IMR-90 (cell line): ENCODE measurements at places on chromosomes 11 and 22.

DNA sequence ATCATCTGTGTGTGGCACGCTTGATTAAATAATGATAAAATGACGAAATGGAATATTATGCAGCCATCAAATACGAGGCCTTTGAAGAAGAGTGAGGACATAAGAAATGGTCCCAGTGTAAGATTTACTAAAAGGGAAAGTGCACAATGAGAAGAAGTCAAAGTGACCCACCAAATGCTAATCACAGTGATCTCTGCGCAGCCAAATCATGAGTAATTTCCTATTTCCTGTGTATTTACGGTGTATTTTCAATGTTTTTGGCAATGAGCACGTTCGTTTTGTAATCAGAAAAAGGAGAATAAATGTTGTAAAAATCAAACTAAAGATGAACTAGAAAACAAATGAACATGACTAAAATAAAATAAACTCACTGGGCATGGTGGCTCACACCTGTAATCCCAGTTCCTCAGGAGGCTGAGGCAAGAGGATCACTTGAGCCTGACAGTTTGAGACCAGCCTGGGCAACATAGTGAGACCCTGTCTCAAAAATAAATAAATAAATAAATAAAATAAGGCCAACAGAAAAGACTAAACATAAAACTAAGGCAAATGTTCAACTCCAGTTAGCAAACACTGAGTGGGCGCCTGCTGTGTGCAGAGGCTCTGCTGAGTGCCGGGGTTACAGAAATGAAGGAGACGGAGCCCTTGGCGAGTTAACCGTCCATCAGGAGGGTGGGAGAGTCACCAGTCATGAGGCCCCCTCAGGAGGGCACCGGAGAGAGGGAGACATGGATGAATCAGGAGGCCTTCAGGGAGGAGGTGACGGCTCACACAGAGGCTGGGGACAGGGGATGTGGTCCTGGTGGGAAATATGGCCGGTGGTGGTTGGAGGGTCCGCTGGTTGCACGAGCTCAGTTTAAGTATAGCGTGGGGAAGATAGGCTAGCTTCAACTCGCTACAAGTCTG is 26.0 kb upstream of the CBX7 start:
- peak; percentile 43 for DNase-seq

DNA sequence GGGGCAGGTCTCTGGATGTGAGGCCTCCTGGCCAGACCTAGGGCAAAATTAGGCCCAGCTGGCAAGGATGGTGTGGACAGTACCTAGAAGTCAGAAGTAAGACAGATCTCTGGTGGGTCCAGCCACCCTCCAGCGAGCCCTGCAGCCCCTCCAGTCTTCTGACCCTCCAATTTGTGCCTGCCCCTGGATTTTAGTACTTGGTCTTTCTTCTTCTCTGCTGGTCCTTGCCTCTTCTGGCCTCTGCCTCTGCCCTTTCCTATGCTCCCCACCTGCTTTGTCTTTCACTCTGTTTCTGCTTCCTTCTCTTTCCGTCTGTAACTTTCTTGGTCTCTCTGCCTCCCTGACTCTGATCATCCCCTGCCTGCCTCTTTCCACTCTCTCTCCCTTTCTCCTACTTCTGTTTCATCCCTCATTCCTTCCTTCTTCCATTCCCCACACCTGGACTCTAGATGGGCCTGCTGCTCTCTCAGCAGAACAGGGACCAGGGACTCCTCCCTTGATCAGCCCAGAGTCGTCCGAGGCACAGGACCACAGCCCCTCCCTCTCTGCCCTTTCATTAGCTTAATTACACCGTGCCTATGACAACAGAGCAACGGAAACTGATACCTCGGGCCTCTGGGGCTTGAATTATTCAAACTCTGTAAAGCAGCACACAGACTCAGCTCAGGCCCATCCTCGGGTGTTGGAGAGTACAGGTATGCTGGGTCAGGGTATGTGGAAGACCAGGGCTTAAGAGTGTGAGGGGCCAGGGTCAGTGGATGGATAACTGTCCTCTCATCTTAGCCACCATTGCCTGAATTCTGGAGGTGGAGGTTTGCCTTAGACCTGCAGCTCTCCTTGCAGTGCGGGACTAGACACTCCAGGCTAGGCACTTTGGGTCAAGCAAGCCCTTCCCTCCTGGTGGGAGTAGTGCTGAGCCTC is at the start of gene CHRNA10:
Gene CHRNA10 (minus strand): TSS at position 51 of the 921 bp plus-strand sequence. CDS start 72 bp downstream, outside the sequence.
- no peak for DNase-seq

DNA sequence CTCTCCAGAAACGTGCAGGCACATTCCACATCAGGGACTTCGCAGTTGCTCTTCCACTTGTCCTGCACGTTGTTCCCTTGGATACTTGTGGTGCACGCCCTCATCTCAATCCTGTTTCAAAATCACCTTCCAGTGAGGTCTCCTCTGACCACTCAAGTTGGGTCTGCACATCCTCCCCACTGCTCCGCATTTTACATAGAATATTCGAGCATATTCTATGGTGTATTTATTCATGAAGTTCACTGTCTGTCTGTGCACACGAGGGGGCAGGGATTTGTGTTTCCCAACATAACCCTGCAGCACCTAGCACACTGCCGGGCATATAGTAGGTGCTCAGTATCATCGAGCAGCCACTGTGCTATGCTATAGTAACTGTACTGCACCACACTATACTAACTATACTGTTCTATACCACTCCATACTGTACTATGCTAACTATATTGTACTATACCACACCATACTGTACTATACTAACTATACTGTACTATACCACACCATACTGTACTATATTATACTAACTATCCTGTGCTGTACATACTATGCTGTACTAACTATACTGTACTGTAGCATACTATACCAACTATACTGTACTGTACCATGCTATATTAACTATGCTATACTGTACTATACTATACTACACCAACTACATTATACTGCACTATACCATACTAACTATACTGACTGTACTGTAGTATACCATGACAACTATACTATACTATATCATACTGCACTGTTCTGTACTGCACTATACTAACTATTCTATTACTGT is 30.3 kb downstream of the ELF5 start:
- no peak for DNase-seq

DNA sequence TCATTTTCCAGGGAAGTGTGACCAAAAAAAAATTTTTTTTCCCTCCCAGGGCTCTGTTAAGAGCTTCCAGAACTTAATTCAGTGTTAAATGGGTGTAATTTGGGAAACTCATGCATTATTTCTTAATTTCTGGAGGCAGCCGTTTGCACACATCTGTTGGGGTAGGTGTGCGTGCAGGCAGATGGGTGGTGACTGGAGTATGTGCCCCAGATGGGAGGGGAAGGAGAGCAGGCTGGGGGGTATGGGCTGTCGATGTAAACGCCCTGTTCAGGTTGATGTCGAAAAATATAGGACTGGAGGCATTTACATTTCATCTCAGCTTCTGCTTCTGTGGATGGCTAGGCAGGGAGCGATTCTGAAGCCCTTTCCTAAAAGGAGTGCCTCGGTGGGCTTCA is 13.7 kb upstream of the SHISAL1 start:
- no peak for DNase-seq

DNA sequence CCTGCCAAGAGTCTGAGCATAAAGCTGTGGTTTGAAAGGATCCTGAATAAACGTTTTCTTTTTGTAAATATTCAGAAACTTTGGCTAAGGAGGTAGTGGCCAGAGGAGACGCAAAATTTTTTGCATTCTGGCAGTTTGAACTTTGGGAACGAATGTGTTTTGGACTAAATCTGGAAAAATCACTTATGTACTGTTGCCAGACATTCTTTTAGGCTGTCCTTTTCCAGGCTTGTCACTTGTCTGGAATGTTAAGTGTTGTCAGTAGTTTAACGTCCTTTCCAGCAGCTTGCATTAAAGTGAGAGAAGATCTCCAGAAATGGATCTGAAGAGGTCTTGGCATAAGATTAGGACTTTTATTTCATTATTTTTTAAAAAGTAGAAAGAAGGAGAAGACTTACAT is 18.5 kb downstream of the SPECC1L start:
- peak; percentile 84 for DNase-seq

DNA sequence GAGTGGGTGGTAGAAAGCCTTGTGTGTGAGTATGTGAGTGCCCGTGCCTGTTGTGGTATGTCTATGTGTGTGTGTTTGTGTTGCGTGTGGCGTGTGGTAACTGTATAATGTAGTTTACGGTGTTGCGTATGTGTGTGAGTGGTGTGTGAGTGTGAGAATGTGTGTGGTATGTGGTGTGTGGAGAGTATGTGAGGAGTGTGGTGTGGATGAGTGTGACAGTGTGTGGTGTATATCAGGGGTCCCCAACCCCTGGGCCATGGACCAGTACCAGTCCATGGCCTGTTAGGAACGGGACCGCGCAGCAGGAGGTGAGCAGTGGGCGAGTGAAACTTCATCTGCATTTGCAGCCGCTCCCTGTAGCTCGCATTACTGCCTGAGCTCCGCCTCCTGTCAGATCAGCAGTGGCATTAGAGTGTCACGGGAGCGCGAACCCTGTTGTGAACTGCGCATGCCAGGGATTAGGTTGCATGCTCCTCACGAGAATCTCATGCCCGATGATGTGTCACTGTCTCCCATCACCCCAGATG is 5.7 kb downstream of the UPK3A start:
- DNase-seq = peak; percentile 83

DNA sequence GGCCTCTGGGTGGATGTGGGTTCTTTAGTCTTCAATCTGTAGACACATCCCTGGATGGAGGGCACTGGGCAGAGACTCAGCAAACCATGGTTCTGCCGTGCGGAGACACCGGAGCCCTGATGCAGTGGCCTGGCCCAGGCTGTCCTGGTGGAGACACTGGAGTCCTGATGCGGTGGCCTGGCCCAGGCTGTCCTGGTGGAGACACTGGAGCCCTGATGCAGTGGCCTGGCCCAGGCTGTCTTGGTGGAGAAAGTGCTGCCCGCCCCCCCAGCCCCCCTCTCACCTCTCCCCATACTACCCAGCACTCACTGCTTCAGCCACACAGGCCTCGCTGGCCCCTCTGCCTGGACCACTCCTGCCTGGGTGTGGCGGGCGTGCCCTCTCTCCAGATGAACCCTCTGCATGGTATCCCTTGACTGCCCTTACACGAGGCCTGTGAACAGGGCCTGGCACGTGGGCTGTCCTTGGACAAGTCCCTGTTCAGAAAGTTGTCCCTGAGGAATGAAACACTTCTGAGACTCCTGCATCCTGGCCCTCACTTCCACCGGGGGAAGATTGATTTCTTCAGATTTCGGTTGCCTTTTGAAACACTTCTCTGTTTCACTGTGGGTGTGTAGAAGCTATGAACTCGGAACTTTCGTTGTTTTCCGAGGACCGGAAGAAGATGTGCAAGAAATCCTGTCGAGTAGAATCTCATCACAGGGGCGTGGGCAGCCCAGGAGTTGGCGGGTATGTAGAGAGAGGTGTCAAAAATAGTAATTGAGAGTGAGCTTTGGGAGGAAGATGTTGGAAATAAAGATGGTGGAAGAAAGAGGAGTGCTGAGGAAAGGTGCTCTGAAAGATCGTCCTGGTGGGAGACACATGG is 26.2 kb downstream of the IGHMBP2 start:
- DNase-seq = no peak

GRCh38 chr11:132347156-132348090 is 977.0 kb downstream of the NTM start:
- no peak for DNase-seq

DNA sequence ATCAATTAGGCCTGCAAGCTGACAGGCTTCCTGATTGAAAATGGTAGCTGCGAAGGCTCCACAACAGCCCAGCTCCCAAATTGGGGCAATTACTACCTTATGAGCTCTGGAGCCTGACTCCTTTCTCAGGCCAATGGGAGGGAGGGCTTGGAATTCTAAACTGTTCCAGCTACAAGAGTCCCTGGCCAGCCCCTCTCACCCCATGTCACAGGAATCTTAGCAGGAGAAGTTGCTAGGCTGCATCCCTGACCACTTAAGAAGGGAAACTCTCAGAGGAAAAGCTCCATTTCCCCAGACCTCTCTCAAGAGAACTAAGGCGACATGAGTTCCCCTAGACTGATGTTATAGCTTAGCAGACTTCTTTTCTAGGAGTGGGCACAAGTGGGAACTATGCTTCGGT is 4.9 kb downstream of the LRP4 start:
- no peak for DNase-seq

DNA sequence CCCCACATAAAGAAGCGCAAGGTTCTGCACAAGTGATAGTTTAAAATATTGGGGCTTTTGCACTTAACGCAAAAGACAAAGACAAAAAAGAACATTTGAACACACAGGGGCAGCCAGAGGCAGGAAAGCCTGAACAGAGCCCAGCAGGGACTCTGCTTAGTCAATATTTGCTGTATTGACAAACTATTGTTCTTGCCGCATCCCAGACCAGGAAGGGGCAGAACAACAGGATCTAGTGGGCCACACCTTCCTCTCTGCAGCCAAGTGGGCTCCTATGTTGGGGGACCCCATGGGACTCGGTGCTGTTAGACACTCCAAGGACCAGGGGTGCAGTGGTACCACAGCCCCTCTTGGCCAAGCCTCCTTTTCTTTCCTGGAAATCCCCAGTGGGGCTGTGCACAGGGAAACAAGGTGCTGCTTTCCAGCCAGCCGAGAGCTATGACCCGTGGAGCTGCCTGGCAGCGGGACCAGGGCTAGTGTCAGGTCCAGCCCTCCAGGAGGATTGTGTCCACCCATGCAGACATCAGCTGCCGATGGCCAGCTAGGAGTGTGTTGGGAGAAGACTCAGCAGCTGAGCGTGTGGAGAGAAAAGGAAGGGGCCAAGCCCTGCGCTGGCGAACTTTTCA is 43.3 kb upstream of the ANO1 start:
- DNase-seq = no peak

- DNase-seq = no peak
Measured at GRCh38 chr11:63277345-63277943, 34.0 kb upstream of the SLC22A25 start.

- DNase-seq = no peak
Measured at GRCh38 chr11:44519989-44520737, 45.3 kb upstream of the CD82 start.

- peak; percentile 34 for DNase-seq
Measured at GRCh38 chr11:56624661-56625110, 10.0 kb upstream of the OR5M1 start.

GRCh38 chr11:35363854-35364780 is 55.2 kb downstream of the SLC1A2 start:
- peak; percentile 86 for DNase-seq

DNA sequence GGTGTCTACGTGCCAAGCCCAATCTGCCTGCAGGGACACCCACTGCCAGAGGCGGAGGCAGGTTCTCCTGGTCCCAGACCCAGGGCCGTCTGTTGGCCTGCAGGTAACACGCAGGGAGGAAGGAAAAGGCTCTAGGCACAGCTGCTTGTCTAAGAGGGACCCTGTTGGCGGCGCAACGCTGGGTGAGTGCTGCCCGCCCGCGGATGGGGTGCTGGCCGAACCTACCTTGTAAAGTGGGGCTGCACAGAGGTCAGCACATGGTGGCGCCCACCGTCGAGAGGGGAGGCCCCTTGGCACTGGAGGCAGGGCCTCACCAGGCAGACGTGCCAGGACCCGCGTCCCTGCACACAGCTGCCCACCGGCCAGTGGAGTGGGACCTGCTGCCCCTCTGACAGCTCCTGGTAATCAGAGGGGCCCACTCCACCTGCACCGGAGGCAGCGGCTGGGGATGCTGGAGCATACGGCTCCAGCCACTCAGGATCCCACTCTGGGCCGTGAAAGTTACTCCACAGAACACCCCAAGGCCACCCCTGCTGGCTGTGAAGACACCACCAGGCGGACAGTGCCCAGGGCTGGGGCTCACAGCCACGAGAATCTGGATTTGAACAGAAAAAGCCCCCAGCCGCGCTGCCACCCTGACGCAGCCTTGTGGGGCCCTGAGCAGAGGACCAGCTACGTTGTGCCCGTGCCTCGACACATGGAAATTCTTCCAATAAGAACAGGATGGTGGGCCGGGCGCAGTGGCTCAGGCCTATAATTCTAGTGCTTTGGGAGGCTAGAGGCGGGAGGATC is 24.0 kb downstream of the TBX1 start:
- no peak for DNase-seq
